MM.1S (cell line): ENCODE measurements at places on chromosomes 2 and 18.

GRCh38 chr2:231411831-231412617 lies 16.5 kb downstream of the B3GNT7 start:
- peak; percentile 79 for DNase-seq

DNA sequence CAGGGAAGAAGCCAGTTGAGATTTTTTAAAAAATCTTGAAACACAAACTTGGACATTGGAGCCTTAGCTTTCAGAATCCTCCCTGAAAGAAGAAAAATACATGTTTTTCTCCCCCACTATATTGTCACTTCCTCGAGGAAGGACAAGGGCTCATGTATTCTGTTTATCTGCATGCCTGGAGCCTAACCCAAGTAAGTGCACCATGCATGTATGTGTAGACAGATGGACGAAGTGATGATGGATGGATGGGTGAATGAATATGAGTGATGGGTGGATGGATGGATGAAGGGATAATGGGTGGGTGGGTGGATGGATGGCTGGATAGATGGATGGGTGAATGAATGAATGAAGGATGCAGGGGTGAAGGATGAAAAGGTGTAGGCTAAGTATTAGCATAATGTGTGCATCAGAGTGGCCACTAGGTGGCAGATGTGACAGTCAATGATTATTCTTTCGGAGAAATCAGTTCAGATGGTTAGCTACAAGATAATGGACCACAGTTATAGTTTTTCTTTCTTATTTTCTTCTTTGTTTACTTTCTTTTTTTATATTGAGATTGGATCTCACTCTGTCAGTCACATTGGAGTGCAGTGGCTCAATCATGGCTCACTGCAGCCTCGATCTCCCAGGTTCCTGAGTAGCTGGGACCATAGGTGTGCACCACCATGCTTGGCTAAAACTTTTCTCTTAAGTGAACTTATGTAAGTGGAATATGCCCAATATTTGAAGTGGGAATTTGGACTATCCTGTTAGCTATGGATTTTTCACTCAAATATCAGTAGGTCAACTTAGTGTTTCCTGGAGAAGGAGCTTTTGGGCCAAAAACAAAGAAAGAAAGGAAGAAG lies 18.5 kb upstream of the CCDC93 start:
- peak; percentile 35 for DNase-seq

DNA sequence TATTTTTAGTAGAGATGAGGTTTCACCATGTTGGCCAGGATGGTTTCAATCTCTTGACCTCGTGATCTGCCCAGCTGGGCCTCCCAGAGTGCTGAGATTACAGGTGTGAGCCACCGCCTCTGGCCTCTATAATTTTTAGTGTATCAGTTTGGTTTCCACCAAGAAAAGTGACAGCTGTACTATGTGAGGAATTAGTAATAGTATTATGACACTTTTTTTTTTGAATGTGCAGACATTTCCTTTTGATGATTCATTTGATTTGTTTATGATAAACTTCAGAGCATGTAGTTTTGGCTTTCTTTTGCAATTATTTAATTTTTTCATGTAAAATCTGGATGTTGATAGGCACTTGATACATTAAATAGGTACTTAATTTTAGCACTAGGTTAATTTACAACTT lies 61.5 kb downstream of the PTPN4 start:
- no peak for DNase-seq

- no peak for DNase-seq
These were observed 47.9 kb downstream of the SH3RF3 start for GRCh38 chr2:109176928-109177327.

DNA sequence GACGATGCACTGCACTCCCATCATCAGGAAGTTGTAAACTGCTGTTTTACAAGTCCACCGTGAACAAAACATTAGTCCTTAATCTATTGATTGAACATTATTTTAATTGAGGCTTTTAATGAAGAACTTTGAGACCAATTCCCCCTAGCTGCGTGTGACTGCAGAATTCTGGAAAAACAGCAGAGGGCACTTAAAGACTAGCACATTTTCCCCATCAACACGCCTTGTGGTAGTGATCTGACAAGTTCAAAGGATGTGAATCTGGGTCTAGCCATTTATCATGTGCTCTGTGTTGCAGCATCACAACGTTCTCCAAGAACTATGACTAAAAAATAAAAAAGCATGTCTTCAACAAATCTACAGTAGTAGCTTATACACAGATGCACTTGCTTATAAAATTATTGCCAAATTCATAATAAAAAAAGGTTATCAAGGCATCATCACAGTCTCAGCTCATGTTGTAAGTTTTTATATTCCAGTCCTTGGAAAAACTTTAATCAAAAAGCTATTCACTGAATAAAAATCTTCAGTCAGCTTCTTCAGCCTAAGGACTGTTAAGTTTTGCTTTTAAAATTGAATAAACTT lies 35.8 kb downstream of the SKOR2 start:
- DNase-seq: peak; percentile 56

DNA sequence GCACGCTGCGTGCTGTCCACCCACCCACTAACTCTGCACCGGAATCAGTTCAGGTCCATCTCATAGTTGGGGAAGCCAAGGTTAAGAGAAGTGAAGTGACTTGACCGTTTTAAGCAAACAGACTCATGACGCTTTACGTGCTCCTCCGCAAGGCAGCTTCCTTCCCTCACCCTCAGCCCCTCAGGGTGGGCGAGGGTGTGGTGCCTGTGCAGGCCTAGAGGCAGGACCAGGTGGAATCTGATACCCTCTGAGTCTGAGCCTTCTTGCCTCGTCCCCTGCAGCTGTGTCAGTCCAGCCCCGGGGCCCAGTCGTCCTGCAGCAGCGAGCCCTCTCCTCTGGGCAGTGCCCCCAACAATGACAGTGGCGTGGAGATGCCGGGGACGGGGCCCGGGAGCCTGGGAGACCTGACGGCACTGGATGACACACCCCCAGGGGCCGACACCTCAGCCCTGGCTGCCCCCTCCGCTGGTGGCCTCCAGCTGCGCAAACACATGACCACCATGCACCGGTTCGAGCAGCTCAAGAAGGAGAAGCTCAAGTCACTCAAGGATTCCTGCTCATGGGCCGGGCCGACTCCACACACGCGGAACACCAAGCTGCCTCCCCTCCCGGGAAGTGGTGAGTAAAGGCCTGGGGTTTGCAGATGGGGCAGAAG lies 250.5 kb downstream of the GLI2 start:
- no peak for DNase-seq

GRCh38 chr2:126638746-126639145 lies 17.2 kb upstream of the GYPC start:
- no peak for DNase-seq

DNA sequence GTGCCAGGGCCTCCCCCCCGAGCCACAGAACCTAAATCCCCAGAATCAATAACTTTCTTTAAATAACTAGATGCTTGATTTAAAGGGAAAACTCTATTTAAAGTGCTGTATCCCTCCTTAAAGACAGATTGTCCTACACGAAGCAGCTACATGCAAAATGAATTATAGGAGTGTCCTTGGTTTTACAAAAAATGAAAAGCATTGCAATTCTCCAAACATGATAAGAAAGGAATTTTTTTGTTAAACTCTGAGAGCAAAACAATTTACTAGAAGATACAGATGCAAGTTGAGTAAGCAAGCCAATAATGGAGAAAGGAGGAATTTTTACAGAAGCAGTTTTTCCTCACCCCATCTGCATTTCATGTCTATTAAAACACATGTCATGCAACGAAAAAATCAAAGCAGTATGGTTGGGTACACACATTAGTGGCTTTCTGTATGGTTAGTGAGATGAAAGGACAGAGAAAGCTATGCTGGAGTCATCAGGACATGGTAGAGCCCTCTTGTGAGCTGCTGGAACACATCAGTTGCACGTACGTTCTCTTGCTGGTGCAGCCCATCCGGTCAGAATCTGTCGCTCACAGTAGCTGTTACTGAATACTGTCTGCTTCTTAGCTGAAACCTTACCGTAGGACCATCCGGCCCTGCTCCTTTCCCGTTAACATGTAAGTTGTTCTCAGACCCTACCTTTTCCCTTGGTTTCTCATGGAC lies 25.9 kb upstream of the STEAP3 start:
- DNase-seq: no peak

DNA sequence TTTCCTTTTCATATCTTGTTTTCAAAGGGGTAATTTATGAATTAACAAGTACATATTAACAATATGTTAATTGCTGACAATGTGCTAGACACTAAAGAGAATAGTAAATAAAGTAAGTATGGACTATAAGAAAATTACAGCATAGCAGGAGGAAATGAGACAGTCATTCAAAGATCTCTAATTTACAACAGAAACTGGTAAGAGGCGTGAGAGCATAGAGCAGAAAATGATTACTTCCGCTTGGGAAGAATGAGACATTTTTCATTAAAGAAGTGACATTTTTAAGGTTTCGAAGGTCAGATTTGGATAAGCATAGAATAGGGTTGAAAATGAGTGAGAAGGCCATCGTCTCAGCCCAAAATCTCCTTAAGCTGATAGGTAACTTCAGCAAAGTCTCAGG lies 184.4 kb upstream of the SESTD1 start:
- DNase-seq: no peak
